ENCODE measurements at places on chromosomes 2 and 18. TPM values are rescaled to one million over a fixed set of nuclear protein-coding genes. Genes with fewer than 3 reads are reported as not detected.

DNA sequence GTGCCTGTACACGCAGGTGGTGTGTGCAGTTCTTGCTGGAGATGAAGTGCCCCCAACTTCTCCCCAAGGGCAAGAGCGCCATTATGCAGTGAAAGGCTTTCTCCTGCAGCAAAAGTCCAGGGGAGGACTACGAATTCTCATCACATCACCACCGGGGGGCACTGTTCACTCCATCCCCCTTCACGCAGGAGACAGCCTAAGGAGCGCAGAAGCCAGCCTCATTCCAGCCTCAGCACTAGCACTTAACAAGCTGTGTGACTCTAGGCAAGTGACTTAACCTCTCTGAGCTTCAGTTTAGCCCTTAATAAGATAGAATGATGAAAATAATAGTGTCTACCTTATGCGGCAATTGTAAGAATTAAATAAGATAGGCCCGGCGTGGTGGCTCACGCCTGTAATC, 32.3 kb downstream of the DNMT3A start:
- no peak overlapping the region for H3K4me3 ChIP-seq
- no peaks in the 10 kb centered on the region for H3K27me3 ChIP-seq
- H3K4me1 ChIP-seq, result peaks cover 99% of the 10 kb centered on the region
- peak overlapping the region; percentile 53 for H3K27ac ChIP-seq
- peak; percentile 85 for DNase-seq

The TLX2 gene
- 25.6 TPM for polyA plus RNA-seq

DNA sequence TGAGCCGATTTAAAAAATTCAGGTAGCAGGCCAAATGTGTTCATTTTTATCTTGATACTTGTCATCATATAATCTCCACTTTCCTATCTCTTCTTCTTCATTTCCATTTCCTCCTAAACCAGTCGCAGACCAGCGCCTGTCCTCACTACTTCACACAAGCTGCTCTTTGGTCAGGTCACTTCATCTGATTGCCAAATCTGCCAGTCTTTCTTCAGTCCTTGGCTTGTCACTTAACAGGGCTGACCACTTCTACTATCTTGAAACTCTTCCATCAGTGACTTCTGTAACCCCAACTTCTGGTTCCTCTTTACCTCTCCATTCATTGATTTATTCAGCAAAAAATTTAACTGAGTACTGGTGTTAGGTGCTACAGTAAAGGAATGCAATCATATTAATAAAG, 18.0 kb upstream of the SPRED2 start:
- no peaks in the 10 kb centered on the region for H3K27me3 ChIP-seq
- H3K36me3 ChIP-seq, result no peaks in the 10 kb centered on the region
- no peak overlapping the region for H3K4me3 ChIP-seq
- H3K27ac ChIP-seq, result no peak overlapping the region
- no peaks in the 10 kb centered on the region for H3K4me1 ChIP-seq

DNA sequence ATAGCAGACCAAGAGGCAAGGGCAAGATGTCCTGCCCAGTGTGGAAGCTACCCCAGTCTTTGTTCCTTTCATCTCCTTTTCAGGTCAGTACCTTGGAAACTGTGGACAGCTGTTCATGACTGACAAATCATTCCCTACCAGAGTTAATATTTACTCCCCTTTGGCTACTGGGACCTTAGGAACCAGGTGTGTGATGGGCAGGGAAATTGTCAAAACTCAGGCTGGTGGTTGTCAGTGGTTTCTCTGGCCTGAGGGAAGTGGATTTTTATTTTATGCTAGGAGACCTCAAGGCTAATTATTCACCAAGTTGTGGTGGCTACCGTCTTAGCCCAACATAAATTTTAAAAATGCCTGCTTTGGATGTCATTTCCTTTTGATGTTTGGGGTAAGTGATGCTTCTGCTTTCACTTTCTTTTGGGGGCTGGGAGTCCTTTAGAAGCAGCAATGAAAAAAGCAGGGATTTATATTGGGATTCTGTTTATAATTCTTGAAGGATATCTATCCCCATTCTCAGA, 119.3 kb downstream of the SETBP1 start:
- no peak for DNase-seq
- H3K36me3 ChIP-seq, result no peaks in the 10 kb centered on the region
- H3K27me3 ChIP-seq, result no peaks in the 10 kb centered on the region
- H3K27ac ChIP-seq, result no peak overlapping the region
- H3K4me1 ChIP-seq, result no peaks in the 10 kb centered on the region
- H3K4me3 ChIP-seq, result no peak overlapping the region

DNA sequence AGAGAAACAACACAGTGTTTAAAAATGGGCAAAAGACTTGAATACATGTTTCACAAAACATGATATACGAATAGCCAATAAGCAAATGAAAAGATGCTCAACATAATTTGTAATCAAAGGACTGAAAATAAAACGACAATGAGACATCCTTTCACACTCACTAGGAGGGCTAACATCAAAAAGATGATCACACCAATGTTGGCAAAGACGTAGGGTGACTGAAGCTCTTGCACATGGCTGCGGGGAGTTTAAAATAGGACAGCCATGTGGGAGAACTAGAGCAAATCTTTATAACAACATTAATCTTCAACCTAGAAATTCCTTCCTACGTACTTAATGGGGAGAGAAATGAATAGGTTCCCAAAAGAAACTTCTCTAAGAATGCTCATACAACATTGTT, 19.2 kb upstream of the SEH1L start:
- H3K4me1 ChIP-seq, result peaks cover 2% of the 10 kb centered on the region
- no peak for DNase-seq
- H3K27me3 ChIP-seq, result no peaks in the 10 kb centered on the region
- no peak overlapping the region for H3K4me3 ChIP-seq
- no peaks in the 10 kb centered on the region for H3K36me3 ChIP-seq
- no peak overlapping the region for H3K27ac ChIP-seq
